ENCODE measurements at places on chromosomes 5 and 9. TPM values are rescaled to one million over a fixed set of nuclear protein-coding genes. Genes with fewer than 3 reads are reported as not detected.

DNA sequence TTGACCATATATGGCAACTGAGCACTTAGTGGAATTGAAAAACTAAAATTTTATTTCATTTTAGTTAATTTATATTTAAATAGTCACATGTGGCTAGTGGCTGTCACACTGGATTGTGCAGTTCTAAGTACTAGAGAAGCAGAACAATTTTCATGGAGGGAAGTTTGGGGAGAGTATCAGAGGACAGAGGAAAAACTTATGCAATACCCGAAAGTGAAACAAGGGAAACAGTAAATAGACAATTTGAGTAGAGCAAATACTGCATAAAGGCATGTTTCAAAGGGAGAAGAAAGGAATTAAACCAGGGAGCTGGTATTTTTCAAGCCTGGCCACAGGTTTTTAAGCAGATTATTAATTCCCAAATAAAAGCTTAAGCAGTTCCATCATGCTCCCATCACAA is 590.5 kb upstream of the RORB start:
- no peak for DNase-seq

DNA sequence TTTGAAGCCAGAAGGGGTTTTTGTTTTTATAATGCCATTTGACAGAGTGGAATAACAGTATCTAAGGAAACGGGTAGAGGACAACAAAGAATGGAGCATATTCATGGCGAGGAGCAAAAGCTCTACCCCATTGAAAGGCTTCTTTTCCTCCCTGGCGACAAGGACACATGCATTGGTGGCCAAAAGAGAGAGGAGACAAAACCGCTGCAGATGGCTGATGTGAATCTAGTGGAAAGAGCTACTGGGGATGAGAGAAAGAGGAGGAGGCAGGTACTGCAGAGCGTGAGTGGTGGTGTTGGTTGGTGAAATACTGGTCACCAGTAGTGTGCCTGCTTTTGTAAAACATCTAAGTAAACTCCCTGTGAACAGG is 491 bp downstream of the APC start:
- no peak for DNase-seq

DNA sequence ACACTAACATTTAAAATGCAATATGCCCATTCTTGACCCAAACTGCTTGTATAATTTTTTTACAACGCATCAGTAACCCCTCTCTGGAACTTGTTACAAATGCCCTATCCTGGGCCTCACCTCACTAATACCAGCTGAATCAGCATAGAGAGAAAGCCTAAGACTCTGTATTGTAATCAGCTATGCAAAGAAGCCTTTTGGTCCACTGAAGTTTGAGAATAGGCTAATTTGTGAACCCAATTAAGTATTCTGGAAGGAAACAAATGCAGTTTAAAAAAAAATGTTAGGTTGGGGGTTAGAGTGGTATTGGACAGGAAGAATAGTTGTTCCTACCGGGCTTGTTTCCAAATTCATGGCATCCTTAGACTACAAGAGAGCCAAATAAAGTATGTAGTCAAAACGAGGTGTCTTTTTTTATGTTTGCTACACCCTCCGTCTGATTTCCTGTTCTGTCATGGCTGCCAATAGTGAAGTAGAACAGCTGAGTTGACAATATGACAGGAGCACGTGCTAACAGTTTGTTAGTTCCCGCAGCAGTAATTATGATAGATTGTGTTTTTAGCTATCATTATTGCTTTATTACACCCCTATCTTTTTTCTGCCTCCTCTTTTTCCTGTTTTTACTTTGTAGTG is 1048.7 kb upstream of the NUDT12 start:
- DNase-seq = no peak

DNA sequence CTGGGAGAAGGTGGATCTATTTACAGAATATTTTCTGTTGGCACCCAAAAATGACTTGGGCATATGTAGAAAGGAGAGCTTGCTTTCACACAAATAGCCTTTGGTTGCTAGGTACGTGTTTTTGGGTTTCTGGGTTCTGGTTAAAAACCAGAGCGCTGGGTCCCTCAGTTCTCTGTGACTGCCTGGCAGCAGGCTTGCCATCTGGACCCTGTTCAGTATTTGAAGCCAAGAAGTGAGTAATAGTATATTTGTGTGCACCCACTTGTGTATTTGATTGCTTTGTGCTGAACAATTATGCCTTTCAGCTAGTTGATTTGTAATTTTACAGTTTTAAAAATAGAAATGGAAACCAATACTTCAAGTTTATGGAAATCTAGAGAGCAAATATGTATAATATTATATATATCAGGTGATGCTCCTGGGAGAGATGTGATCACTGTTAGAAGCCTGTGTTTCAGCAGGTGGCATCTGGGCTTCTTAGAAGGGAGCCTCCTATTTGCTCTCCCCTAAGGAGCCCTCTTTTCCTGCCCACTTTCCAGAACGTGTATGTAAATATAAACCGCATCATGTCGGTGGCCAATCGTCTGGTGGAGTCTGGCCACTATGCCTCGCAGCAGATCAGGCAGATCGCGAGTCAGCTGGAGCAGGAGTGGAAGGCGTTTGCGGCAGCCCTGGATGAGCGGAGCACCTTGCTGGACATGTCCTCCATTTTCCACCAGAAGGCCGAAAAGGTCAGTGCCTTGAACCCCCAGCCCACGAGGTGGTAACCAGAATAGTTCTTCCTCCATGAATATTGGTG is 153.6 kb downstream of the TRIO start:
- DNase-seq = no peak

Gene ZSWIM6
- 5.4 TPM for total RNA-seq

Gene OCLN
- total RNA-seq = 0.90 TPM

Gene ANKRD34B
- not detected for total RNA-seq

Gene PKD2L2
- not detected for total RNA-seq

Gene PCDHA9
- not detected for total RNA-seq

All from activated T-cell treated with anti-CD3 and anti-CD28 coated beads, Interleukin-2, amount 50 U/mL, for 4 hours (primary cell).